ENCODE measurements at places on chromosomes 6 and 20. TPM values are rescaled to one million over a fixed set of nuclear protein-coding genes. Genes with fewer than 3 reads are reported as not detected.

The OR5V1 gene
- total RNA-seq = not detected

The ELOVL2 gene
- 6.1 TPM for total RNA-seq

The CFAP206 gene
- 0.31 TPM for total RNA-seq

The PRL gene
- total RNA-seq = not detected

The TFEB gene
- 11.9 TPM for total RNA-seq

The FOXA2 gene
- total RNA-seq = 19.6 TPM

The BTN1A1 gene
- total RNA-seq = not detected

The PTCRA gene
- total RNA-seq = not detected

The MATN4 gene
- 0.07 TPM for total RNA-seq

The DACT2 gene
- 0.06 TPM for total RNA-seq

The IL17A gene
- total RNA-seq = not detected

The GPR63 gene
- total RNA-seq = 0.30 TPM

The ENPP1 gene
- total RNA-seq = 1.3 TPM

The NNAT gene
- not detected for total RNA-seq

The CLIC5 gene
- total RNA-seq = not detected

The PAK5 gene
- total RNA-seq = not detected

The SRMS gene
- total RNA-seq = 0.14 TPM

The ENTPD6 gene
- 191 TPM for total RNA-seq

The ADISSP gene
- total RNA-seq = 141 TPM

The CNR1 gene
- 2.0 TPM for total RNA-seq

The GPANK1 gene
- 8.9 TPM for total RNA-seq

The TRIM15 gene
- not detected for total RNA-seq

The MAP7 gene
- 25.7 TPM for total RNA-seq

The GSTA3 gene
- not detected for total RNA-seq

The SNAP25 gene
- 15.3 TPM for total RNA-seq

The PLN gene
- total RNA-seq = not detected

Data from A549 treated with dexamethasone at 1 μM for 4 hours (cell line).